ENCODE measurements at places on chromosomes 2 and 18.

DNA sequence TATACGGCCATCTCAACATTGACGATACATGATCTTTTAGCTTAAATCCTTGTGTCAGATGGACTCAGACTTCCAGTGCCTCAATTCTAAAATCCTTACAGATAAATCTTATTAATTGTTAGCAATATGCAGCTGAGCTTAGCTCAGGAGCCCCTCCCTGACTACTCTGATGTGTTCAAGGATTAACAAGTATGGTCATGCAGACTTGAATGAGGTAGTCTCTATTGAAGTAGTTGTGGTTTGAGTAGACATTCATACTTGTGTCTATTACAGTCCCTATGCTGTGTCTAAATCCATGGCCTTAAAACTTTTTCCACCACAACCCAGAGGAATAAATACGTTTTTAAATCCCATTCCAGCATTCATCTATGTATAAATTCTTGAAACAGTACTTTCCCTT lies 119.5 kb downstream of the NUP35 start:
- DNase-seq, result no peak

- DNase-seq, result no peak
These were observed 230.0 kb upstream of the EPHA4 start for GRCh38 chr2:221802089-221802488.

DNA sequence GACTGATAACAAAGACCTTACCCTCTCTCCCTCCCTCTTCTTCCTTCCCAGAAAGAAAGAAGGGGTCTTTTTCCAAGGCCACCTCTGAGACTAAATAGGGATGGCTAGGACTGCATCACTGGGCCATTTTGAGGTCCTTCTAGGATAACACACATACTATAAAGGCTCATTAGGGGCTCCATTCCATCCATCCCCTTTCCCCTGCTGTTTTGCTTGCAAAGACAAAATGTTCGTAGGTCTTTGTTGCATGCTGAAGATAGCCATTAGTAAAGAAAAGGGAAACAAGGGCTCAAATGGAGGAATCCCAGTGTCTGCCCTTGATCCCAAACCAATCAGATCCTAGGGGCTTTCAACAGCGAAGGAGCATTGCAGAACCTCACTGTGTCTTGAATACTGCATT lies 344.3 kb downstream of the CYP26B1 start:
- DNase-seq, result no peak

DNA sequence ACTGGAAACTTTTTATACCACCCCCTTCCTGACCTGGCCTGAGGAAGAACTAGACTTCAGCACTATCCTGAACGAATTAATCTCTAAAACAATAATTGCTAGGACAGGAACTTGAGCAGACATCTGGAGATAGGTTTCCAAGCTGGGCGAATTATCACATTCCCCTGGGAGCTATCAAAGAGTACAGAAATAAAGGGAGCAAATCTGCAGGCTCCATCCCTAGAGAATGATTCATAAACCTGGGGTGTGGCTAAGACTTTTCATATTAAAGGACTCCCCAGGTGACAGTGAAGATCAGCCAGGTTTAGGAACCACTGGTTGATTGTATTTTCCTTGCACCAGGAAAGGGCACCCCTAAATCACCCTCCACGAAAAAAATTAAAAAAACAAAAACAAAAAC lies 105.6 kb upstream of the NOL4 start:
- peak; percentile 54 for DNase-seq

DNA sequence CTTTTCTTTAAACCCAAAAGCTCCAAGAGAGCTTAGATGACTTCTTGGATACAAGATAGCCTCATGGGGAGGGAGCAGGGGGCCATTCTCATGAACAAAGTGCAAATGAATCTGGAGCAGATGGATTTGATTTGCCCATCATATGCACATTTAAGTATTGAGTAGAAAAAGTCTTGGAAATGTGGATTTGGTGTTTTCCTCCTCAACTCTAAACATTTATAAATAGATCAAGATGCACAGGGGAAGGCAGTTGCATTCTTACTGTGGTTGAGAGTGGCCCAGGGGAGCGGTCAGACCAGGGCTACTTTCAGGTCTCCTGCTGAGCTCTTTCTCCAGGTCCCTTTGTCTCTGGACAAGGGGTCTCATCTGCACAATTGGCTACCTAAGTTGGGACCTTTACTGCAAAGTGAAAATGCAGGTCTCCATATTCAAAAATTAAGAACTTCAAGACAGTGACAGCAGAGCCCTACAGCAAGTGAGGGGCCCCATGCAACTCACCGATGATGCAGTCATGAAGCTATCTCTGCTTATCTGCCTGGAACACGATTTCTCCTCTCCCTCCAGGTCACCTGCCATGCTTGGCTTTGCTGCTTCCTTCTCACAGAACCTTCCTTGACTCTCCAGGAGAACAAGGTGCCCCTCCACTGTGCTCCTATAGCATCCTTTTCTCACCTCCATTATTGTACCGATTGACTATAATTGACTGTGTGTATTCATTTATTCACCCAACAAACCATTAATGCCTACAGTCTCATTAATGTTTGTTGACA lies 145.4 kb downstream of the LPIN1 start:
- DNase-seq, result no peak

- DNase-seq, result no peak
These were observed 76.4 kb downstream of the LTBP1 start for GRCh38 chr2:33022989-33023727.

DNA sequence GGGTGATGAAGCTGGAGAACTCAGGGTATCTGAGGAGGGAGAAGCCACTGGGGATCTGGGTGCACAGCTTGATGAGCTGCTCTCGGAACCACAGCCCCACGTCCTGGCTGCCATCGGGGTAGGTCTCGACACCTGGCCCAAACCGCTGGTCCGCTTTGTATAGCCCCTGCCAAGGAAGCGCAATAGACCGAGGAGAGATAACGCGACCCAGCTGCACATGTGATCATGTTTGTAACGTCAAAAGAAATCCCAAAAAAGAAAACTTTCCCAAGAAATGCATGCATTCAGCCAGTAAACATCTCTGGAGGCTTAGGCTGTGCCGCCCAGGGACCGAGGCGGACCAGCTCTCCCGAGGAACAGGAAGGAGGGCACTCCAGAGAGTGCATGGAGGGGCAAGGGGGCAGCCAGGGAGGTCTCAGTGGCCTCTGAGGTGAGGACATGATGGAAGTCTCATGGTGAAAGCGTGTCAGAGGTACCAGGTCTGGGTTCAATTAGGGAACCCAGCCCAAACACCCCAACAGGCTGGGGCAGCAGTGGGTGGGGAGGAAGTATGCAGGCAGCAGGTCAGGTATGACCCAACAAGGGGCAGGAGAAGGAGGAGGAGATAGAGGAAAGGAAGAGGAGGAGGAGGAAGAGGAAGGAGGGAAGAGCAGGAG lies 28.3 kb downstream of the ANKMY1 start:
- no peak for DNase-seq

- DNase-seq, result no peak
These were observed 105.6 kb downstream of the MAP4K4 start for GRCh38 chr2:101803128-101803527.

- no peak for DNase-seq
These were observed 132.8 kb upstream of the NCK2 start for GRCh38 chr2:105611811-105612424.

GRCh38 chr2:241734208-241734466 lies 293 bp upstream of the D2HGDH start:
- DNase-seq, result no peak

DNA sequence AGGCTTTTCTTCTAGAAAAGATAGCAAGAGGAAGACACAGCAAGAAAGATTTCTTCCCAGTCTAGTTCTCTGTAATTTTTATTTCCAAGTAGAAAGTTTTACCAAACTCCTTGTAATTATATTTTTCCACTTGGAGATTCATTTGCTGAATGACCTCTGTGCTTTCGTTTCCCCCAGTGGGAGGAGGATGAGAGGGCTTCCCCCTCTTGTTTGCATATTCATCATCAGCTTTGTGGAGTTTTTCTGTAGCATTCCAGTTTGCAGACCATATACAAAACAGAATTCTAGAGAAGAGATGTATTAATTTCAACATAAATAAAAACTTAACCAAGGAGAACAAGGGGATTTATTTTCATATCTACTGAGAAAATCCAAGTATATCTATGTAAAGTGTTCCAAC lies 51.3 kb downstream of the RMDN2 start:
- no peak for DNase-seq

GRCh38 chr18:50011813-50012435 lies 183.0 kb downstream of the MYO5B start:
- DNase-seq, result no peak

DNA sequence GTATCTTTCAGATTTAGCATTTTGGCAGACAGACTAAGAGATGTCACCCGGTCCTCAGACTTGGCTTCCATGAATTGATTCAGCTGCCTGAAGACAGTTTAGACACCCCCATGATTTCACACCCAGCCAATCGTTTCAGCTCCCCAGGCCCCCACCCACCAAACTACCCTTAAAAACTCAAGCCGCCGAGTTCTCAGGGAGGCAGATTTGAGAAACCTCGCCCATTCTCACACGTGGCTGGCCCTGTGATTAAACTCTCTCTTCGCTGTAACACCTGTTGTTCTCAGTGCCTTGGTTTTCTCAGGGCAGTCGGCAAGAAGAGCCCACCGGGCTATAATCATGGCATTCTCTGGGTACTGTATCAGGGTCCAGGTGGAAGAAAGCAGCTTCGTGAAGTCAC lies 35.2 kb downstream of the UXS1 start:
- no peak for DNase-seq

DNA sequence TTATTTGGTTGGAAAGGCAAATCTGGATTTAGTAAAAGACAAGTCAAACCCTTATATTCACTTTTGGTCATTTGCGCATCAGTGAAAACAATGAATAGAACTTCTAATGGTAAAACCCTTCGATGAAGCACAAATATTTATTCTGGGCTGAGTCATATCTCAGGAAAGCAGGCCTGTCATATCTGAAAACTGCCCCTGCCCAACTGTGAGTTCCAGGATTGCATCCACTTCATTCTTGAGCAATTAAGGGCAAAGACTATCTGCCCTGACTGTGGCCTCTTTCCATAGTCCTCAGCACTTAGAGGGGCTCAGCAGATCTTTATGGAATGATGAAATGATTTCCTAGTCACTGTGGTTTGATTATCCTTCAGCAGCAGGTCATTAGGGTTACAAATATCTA lies 795.2 kb upstream of the ID2 start:
- no peak for DNase-seq

- no peak for DNase-seq
These were observed 636.1 kb upstream of the SLC8A1 start for GRCh38 chr2:41087946-41088345.

- DNase-seq, result no peak
These were observed 94.6 kb downstream of the APOB start for GRCh38 chr2:20949256-20949655.

DNA sequence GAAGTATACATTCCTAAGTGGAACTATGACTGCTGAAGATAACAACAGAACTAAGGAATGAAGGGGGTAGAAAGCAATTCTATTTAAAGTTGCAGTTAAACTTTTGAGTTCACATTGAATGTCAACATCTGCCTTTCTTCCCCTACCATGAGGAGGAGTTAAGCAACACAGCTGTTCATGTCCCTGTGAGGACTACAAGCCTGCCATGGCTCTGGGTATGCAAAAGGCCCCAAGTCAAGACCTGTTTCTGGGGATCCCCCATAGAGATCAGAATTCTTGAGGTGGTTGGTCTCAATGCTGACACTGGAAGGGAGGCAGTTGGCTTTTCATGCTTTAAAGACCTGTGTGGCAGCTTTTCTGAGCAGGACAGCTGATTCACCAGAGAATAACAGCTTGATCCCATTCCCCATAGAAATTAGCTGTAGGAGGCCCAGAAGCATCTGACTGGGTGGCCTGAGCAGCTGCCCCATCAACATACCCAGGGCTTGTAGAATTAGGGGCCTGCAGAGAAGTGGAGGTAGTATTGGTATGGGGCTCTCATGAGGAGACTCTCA lies 131.0 kb downstream of the SETBP1 start:
- DNase-seq, result no peak

DNA sequence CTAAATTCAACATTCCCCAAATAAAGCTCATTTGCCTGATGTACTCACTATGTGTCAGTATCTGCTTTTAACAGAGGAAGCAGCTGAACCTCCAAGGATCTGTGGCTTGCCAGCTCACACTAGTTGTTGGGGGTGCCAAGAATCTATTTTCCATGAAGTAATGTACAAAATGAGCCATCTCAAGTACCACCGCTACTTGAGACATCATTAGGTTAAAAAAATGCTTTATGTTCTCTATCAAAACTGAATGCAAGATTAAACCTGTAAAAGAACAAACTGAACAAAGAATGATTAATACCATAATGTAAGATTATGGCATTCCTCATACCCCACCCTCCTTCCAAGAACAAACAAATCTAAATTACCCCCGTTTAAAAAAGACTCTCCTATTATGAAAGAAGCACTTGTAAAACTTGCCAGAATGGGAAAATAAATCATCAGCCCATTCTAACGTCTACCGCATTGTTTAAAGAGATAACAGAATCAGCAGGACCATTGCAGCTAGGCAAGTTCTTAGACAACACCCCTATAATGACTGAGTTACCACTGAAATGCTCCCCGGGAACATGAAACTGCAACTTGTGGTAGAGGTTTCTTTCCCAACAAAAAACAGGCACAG lies 471.6 kb downstream of the DLGAP1 start:
- no peak for DNase-seq

Measured in NCI-H1436 treated with DMSO at 0.1 percent for 48 hours (cell line).